Stimulated activated CD4-positive, alpha-beta T cell treated with anti-CD3 and anti-CD28 coated beads, Interleukin-15, amount 100 ng/mL, for 1 hour (primary cell): ENCODE measurements at places on chromosomes 5 and 9.

DNA sequence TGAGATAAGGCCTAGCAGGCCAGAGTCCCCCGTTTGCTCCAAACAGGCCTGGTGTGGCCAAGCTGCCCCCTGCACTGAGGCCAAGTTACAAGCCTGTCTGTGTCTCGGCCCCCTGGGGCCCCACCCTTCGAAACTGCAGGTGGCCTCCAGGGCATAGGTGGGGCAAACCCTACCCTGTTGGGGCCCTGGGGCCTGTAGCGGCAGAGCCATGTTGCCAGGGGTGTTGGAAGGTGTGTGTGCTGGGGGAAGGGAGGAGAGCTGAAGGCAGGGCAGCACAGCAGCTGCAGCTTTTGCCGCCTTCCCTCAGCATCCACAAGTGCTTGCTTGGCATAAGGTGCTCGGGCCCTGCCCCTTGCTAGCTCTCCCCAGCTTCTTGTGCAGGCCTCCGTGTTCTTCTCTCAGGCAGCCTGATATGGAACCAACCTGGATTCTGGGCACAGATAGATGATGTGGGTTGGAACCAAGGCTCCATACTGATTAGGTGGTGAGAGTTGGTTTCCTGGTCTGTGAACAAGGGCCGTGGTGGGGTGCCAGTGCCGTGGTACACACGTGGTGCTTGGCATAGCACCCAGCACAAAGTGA, 12.7 kb downstream of the IRF1 start:
- no peak for DNase-seq

- no peak for DNase-seq
Measured at GRCh38 chr9:116668970-116669695, 18.0 kb upstream of the TRIM32 start.

- DNase-seq, result no peak
Measured at GRCh38 chr5:58462154-58462553, 2.3 kb upstream of the PLK2 start.

- no peak for DNase-seq
Measured at GRCh38 chr5:69010476-69010875, 83.3 kb upstream of the SLC30A5 start.

DNA sequence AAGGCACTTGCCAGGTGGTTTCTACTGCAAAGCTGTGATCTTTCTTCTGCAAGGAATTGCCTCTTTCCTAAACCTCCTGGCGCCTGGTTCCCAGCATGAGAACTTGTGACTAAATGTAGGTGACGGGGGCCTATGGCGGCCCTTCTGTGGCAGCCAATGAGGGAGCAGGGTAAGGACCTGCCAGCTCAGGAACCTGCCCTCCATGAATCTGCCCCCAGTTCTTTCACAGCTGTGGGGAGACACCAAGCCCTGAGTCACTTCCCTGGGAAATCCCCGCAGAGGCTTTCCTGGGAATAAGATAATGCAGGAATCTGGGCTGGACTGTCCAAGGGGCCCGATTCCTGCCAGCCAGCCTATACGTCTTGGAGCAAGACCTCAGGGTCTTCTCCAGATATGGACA, 56.7 kb upstream of the CTNNA1 start:
- DNase-seq, result no peak
